Stimulated activated CD4-positive, alpha-beta T cell treated with anti-CD3 and anti-CD28 coated beads, Interleukin-15, amount 100 ng/mL, for 24 hours (primary cell): ENCODE measurements at places on chromosomes 11 and 22.
A peak's percentile ranks its signal among the peaks of the same experiment; 100 is the strongest.

DNA sequence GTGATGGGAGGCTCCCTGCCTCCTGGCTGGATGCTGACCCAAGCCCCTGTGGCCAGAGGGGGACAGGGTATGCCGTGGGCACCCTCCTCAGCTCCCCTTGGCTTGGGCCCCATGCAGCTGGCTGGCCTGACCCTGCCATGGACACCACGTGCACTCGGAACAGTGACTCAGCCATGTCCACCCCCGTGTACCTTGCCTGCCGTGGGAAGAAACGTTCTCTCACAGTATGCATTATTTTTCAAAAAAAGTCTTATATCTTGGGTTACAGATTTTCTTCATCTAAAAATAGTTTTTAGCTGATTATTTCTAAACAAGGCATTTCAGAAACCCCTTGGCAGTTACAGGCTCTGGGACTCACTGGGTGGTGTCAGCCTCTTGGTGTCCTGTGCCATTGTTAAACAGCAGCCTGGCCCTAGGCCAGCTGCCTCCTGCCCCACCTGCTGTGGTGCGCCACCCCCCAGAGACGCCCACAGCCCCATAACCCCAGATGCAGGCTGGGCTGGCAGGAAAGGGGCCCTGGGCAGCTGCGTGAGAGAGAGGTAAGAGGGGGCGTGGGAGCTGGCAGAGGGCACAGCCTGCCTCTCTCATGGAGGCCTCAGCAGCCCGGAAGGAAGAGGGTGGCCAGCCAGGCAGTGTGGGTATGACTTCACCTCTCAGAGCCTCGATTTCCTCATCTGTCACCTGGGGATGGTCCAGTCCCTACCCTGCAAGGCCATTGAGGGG, 99.8 kb downstream of the MORC2 start:
- DNase-seq, result no peak

DNA sequence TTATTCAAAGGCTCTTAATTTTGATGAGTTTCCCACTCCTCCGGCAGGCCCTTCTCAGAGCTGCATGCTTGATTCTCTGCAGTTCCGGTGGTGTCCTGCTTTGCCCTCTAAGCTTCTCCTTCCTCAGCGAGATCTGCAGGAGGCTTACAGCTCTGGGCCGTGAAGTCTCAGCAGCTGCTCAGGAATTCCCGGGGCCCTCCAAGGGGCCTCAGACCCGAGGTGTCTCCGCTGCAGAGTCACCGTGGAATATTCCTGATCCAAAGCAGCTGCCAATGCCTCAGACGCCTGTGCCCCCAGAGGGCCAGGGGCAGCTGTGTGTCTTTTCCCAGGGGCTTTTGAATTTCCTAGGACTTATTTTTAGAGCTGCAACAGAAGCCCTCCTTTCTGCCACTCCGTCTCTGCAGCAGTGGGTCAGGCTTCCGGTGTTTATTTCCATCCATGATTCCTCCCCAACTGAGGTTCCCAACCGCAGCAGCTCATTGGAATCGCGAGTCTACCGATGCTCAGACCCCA, 37.2 kb downstream of the RPS6KA4 start:
- no peak for DNase-seq

- DNase-seq, result no peak
Observed at GRCh38 chr11:10338287-10338686, 33.4 kb downstream of the ADM start.

DNA sequence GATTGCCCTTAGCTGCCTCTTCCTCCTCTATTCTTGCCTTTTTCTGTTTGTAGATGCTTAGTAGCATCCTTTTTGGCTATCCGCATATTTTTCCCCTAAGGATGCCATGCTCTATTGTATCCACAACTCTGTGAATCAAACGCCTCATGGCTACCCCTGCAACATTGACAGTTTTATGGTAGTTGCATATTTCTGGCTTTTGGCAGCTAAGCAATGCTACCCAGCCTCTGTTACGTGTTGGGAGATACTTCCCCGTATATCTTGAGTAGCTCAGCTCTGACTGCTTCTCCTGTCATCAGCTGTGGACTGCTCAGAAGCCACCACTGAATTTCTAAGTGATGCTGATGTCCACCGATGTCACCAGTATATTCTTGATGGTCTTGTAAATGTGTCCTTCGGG, 15.1 kb upstream of the SLC3A2 start:
- DNase-seq, result no peak

GRCh38 chr22:50226875-50227165, 18.0 kb downstream of the TUBGCP6 start:
- DNase-seq, result no peak

GRCh38 chr22:48226026-48227013, 1463.9 kb downstream of the TBC1D22A start:
- DNase-seq, result no peak

GRCh38 chr11:12248330-12248729, 129.0 kb upstream of the PARVA start:
- DNase-seq, result no peak

DNA sequence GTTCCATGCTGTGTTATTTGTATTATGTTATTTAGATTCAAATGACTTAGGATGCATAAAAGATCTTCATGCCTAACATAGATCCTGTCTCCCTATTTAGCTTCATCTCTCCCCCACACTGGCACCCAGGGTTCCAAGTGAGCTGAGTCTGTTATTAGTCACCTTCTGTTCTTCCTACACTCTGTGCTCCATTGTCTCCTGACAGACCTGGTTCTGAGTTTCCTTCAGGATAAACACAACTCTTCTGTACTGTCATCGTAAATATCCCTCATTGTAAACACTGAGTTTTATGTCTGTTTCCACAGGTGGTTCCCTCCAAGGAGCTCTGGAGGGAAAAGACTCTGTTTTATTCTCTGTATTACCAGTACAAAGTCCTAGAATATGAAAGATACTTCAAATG, 8.7 kb downstream of the MMP26 start:
- no peak for DNase-seq

DNA sequence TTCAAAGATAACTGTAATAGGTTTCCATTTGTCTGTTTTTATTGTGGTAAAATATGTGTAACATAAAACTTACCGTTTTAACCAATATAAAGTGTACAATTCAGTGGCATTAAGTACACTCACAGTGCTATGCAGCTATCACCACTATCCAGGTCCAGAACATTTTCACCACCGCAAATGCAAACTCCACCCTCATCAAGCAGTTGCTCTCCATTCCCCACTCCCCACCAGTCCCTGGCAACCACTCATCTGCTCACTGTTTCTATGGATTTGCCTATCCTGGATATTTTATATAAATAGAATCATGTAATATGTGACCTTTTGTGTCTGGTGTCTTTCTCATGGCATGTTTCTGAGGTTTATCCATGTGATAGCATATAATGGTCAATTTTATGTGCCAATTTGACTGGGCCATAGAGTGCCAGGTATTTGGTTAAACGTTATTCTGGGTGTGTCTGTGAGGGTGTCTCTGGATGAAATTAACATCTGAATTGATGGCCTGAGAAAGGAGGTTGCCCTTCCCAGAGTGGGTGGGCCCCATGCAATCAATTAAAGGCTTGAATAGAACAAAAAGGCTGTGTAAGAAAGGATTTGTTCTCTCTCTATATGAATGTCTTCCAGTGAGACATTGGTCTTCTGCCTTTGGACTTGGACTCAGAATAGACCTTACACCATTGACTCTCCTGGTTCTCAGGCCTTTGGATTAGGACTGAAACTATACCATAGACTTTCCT, 17.2 kb upstream of the SMCO4 start:
- DNase-seq, result no peak

DNA sequence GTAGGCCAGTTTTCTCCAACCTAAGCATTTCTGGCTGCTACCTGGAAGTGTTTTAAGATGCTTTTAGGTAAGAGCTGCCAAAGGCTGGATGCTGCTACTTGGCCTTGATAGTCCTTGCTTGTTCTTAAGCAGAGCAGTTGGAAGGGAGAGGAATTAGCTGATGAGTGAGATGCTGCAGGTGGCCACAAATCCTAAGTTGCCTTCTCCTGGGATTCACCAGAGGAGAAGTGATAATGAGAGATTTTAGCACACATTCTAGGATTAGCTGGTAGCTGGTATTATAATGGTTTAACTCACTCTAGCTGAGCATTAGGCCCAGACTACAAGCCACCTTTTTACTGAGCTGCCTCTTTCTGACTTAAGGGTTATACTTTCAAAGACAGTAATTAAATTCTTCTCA, 442.9 kb upstream of the RAG2 start:
- no peak for DNase-seq

- DNase-seq, result no peak
Observed at GRCh38 chr11:73047773-73048371, 94.2 kb downstream of the FCHSD2 start.

DNA sequence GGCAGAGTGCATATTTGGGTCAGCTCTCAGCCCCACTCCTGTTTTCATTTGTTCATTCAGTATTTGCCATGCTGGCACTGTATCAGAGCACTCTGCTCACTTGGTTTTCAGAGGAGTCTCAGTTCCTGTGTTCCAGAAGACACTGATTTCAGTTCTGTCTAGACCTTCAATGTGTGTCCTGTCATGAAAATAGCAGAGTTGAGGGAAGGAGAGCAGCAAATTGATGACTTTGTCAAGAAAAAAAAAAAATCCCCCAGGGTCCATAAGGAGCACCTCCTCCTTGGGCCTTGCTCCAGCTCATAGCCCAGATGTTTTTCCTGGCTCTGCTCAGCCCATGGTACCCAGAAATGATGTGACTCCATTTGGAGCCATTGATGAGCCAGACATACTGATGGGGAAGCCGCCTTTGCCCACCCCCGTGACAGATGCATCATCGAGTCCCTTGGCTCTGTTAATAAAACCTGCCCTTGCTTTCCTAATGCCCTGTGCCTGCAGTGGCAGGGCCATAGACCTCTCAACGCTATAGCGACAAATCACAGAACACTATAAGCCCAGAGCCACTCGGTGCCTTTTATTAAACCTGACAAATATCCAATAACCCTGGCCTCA, 107.0 kb downstream of the PKNOX2 start:
- DNase-seq, result no peak

- DNase-seq, result no peak
Observed at GRCh38 chr11:122706291-122707088, 51.0 kb downstream of the UBASH3B start.

DNA sequence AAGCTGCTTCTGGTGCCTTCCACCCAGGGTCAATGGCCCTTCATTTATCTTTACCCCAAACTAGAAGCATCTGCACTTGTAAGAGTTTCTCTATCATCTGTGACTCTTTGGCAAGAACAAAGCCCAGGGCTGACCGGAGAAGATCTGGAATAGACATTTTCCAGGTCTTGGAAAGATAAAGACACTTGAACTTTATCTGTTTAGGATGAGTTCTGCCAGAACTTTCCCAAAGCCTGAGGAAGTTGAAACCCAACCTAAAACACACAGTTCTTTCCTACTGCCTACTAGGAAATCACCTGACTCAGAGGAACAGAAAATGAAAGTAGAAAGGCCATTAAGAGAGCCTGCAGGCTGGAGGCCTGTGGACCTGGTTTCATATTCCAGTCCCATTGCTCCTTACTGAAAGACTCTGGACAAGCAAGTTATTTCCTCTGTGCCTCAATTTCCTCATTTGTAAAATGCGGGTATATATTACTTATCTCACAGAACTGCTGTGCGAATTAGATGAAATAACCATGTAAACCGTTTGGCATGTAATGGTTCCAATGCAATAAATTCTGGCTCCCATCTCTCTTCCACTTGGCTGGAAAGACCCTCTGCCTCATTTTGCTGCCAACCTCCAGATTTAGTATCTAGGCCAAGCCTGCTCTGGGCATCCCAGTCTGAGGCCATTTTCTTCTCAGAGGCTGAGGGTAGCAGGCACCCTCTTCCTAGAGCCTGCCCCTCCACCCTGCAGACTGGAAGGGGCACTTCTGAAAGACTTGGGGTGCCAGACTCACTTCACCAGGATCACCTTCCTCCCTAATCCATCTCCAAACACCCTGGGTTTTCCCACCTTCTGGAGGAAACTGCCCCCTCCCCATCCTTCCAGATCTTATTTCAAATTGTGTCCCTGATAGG, 1.2 kb downstream of the UBE2L6 start:
- DNase-seq, result peak; percentile 34

DNA sequence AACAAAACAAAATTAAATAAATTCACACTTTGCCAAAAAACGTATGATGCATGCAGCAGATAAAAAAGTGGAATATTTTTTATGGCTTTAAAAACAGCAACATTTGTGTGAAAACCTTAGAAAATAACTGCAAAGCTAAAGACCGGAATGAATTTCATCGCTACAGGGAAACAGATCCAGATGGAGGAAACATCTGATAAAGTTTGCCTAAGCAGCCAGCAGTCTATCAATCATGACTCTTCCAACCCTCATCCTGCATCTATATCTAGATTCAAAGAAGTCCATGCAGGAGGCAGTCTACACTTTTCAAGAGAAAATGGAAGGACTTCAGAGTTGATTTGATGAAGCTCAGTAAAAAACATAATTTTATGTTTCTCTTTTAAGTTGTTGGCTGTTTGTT, 126.8 kb downstream of the SWAP70 start:
- no peak for DNase-seq

DNA sequence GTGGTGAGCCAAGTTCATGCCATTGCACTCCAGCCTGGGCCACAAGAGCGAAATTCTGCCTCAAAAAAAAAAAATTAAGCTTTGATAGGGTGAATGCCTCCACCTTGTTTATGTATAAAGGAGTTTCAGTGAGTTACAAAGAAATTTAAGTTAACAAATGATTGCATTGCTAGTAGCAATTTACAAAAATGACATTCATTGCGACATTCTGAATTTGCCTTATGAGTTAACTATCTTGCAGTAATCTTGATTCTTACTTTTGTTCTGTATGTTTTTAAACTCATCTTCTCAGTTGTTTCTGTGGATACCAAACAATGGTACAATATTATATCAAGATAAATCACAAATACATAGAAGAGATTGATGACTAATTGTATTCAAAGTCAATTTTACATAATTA, 207.0 kb downstream of the DDX10 start:
- no peak for DNase-seq

DNA sequence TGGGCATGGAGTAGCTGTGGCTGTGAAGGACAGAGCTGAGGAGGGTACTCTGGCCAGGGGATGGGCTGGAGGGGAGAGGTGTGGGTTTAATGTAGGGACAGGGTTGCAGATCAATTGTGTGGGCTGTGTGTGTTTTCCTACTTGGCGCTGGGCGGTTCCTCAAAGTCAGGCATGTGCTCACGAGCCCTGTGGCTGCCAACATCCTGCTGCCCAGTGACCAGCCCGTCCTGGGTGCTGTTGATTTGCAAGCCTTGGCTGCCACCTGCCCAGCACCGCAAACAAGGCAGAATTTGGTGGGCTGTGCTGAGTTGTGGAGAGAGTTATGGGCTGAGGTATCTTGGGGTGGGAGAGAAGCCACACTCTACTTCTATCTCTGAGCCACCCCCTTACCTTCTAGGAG, 69.2 kb downstream of the SCN3B start:
- no peak for DNase-seq

DNA sequence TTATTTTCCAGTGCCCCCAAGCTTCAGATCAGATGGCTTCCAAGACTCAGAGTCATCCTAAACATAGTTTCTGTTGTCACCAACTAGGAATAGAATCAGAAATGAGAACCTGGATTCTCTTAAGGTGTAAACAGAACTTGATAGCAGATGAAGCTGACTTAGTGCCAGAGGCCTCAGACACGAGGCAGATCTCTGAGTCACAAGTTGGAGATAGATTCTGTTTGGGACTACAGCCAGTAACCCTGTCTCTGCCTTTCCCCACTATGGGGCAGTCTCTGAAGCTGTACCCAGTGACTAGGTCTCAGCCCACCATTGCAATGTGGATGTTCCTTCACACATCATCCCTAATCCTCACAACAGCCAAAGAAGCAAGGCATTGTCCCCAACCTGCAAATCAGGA, 25.4 kb downstream of the NEU3 start:
- DNase-seq, result no peak

- no peak for DNase-seq
Observed at GRCh38 chr11:76512851-76513653, 68.2 kb downstream of the EMSY start.

GRCh38 chr22:33126881-33127280, 68.7 kb upstream of the SYN3 start:
- no peak for DNase-seq

- no peak for DNase-seq
Observed at GRCh38 chr11:112519751-112520150, 259.1 kb upstream of the PLET1 start.
